ENCODE measurements at places on chromosomes 2 and 18.
A peak's percentile ranks its signal among the peaks of the same experiment; 100 is the strongest.

- DNase-seq, result no peak
Measured at GRCh38 chr2:28334527-28334894, 58.1 kb upstream of the FOSL2 start.

GRCh38 chr2:156765043-156765442 lies 328.9 kb downstream of the GPD2 start:
- no peak for DNase-seq

DNA sequence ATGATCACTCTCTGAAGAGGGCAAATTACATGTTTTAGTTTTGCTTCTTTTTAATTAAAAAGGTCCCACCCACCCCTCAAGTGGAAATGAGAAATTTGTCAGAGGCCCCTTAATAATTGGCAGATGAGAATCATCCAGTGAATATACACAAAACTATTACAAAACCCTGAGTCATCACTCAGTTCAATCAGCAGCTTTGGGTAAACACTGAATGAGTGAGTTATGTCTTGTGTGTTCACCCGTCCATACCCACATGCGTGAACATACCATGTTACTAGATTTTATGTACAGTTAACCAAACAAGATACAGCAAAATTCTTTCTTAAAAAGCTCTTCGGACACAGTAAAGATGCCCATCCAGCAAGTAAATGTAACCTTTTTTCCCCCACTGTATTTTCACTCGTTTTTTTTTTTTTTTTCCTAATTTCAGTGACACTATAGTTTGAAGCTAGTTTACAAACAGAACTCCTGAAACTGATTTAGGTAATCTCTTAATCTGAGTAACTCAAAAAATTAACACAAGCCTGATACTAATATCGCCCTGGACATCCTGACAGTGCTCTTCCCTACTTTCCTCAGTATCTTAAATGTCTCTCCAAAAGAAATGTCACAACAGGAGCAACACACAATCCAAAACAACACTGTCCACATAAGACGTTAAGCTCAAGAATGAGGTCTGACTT lies 1.4 kb downstream of the PSME4 start:
- no peak for DNase-seq

DNA sequence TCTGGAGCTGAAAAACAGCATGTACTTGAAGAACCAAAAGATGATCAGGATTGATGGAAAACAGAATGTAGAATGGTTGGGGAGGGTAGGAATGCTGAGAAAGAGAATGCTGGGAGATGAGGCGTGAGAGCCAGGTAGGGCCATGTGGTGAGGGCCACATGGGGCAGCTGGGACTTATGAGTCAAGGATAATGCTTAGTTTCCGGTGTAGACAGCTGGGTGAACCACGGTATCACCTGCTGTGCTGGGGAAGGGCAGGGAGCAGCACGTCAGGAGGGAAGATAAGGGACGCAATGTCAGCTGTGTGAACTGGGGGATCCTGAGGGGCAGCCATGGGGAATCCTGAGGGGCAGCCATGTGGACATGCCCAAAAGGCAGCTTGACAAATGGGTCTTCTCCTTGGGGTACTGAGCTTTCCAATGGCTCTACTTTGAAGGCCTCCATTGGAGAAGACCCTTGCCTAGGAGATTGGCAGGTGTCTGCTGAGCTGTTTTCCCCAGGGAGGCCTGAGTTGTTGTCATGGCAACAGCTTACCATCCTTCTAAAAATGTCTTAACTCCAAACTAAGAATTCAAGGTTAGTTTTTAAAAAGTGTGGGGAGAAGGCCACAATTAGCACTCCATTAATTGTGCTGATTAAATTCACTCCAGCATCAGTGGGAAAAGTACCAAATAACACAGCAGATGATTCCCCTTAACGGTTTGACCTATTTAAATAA lies 51.1 kb downstream of the MTHFD2 start:
- DNase-seq, result no peak

DNA sequence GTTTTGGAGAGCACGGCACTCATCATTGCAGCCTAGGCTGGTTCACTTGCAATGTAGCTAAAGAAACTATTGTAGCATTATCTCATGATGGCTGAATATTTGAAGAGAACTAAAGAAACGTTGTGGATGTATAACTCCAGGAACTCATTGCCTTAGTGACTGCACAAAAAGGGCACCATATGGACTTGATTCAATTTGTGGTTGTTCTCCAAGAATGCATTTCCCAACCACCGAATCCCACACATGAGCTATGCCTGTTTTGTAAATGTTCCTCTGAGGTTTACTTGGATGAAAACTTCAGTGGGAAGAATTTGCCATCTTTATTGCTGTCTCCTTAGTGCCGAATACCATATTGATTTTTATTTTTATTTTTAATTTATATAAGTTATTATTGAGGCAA lies 43.5 kb downstream of the DOK6 start:
- no peak for DNase-seq

- no peak for DNase-seq
Measured at GRCh38 chr2:108212671-108213070, 27.1 kb upstream of the SULT1C3 start.

DNA sequence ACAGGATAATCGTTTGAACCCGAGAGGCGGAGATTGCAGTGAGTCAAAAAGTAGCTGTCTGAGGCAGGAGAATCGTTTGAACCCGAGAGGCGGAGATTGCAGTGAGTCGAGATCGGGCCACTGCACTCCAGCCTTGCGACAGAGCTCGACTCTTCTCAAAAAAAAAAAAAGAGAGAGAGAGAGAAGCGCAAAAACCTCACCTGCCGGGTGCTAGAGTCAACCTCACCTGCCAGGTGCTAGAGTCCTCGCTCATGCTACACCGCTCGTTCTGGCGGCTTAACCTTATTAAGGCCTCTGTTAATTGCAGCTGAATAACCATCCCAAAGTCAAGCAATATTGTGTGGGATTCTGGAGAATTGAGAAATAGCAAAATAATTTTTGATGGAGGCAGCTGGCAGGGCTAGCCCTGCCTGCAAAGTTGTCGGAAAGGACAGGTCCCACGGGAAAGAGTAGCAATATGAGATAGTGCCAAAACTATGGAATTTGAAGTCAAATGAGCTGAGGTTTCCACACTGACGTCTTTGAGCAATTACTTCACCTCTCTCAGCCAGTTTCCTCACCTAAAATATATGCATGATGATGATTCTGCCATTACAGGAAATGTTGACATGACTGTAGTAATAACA lies 644 bp upstream of the DYM start:
- DNase-seq, result no peak

DNA sequence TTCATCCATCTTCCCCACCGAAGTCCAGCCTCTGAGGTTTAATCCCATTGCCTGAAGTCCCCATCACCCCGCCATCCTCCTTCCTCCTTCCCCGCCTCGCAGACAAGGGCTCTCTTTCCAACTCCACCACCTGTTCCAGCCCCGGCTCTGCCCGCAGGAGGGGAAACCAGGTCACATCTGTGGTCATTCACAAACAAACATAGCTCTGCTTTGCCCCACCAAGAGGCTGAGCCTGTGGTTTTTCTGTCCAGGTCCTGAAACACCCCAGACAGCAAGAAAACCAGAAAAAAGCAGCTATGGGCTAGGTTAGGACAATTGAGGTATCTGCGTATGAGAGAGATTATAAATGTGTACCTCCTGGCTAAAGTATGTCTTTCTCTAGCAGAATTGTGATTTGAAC lies 144.7 kb downstream of the GLI2 start:
- no peak for DNase-seq

- no peak for DNase-seq
Measured at GRCh38 chr2:134522496-134523455, 196.0 kb downstream of the TMEM163 start.

GRCh38 chr2:135947483-135947882 lies 37.9 kb downstream of the DARS1 start:
- no peak for DNase-seq

DNA sequence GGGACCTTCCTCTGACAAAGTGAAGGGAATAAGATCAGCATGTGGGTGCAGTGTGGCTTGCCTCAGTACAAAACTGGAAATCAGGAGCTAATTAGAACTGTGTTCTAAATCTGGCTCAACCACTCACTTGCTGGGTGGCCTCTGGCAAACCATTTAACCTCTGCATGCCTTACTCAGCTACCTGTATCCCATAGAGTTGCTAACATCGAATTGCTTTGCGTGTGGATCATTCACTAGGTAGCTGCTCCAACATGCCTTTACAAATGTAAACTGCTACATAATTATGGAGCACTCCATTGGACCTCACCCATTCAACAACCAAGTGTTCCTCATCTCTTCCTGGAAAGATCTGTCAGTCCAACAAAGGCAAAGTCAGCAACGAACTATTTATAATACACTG lies 19.0 kb downstream of the PLEKHM3 start:
- no peak for DNase-seq

DNA sequence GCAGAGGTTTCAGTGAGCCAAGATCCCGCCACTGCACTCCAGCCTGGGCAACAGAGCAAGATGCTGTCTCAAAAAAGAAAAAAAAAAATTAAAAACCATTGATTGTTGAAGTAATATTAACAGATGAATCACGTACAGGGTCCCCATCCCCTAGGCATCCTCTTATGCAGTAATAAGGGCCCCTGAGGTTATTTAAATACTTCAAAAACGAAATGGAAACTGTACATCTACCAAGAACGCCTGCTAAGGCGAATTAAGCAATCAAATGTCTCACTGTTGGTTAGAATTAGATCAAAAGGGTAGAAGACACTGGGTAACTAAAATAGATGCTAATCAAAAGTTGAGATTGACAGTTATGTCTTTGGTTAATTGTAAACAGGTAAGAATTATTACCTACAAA lies 7.5 kb downstream of the TRABD2A start:
- no peak for DNase-seq

- DNase-seq, result no peak
Measured at GRCh38 chr18:50083708-50084107, 111.2 kb downstream of the MYO5B start.

DNA sequence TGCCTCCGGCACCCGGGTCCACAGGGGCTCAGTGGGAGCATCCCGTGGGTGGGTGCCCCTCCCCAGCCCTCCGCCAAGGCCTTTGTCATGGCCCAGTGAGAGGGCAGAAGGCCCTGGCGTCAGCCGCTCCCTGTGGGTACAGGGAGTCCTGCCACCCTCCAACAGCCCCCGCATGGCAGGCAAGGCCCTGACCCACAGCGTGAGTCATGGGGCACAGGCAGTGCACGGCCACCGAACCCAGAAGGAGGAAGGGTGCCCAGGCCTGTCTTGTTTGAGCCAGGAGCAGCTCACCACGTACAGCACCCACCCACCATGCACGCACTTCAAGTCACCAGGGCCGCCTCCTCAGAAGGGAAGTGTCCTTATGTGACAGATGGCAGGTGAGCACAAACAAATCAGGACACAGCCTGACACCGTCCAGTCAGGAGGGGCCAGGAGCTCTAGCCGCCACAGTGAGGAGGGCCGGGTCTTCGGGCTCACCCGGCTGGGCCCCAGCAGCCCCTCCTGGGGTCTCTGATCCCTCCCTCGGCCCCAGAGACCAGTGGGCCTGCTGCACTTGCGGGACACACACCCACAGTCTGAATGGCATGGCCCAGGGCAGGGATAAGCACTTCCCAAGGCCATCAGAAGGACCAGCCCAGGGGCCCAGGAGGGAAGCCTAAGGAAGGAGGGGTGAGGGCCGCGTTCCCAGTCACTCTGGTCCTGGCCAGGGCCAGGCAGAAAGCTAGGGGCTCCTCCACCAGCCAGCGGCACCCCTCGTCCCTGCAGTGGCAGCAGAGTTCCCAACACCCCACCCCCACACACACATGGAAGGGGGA lies 25.8 kb downstream of the BIN1 start:
- DNase-seq, result peak; percentile 33

GRCh38 chr18:11864471-11864870 lies 13.3 kb downstream of the CHMP1B start:
- DNase-seq, result no peak

GRCh38 chr2:51516667-51517066 lies 484.7 kb upstream of the NRXN1 start:
- no peak for DNase-seq

GRCh38 chr2:173822889-173823542 lies 142.2 kb downstream of the SP3 start:
- DNase-seq, result no peak

GRCh38 chr2:20608666-20609348 lies 42.1 kb downstream of the HS1BP3 start:
- DNase-seq, result no peak

DNA sequence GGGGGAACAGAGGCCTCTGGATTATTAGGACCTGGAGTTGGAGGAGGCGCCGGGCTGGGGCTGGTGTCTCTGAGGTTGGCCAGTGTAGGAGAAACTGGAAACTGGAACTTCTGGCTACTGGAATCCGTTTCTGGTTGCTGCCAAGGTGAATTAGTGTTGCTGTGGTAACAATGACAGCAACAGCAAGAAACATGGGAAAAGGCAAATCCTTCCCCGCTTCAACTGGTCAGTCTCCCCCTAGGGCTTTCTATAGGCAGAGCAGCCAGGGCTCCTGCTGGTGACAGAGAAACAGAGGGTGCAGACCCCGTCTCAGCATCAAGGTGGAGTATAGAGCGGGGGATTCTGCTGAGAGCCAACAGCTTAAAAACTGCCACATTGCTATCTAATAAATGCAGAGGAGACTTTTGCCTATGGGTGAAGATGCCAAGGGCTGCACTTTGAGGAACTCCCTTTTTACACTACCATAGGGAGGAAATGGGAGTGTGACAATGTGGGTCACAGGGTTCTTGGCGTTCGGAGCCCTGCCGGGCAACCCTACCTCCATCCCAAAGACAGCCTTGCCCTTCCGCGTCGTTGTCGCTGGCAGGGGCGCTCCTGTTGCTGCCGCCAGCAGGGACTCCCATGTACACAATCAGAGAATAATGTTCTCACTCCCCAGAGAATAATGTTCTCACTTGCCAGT lies 81.4 kb upstream of the CABLES1 start:
- no peak for DNase-seq

- DNase-seq, result no peak
Measured at GRCh38 chr2:6008186-6008585, 316.0 kb downstream of the SOX11 start.

DNA sequence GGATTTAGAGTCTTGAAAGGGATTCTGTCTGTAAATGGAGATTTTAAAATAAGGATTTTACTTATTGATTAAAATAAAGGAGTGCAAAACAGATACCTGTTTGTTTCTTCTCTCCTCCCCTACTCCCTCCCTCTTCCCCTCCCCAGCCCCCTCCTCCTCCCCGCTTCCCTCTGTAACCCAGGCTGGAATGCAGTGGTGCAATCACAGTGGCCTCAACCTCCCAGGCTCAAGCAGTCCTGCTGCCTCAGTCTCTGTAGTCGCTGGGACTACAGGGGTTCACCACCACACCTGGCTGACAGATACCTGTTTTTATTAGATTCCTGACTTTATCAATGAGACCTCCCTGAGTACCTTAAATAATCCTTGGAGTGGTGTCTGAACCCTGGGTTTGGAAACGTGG lies 57.1 kb downstream of the OXER1 start:
- no peak for DNase-seq

- no peak for DNase-seq
Measured at GRCh38 chr2:147198651-147199171, 646.1 kb upstream of the ACVR2A start.

- DNase-seq, result no peak
Measured at GRCh38 chr2:215611609-215612386, 175.9 kb upstream of the FN1 start.

DNA sequence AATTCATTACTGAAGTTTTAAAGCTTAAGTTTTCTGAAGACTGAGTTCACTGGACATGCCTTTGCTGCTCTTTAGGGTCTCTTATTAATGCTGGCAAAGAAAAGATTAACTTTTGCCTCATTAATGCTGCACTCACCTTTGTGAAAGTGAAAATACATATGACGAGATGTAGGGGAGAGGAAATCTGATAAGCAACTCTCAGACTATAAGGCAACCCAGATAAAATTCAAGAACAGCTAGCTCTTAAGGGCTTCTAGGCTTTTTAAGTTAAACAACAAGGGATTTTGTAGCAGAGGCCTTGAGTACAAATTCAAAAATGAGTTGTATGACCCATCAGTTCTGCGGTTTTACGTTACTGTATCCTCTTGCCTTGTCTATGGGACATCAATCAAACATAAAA lies 143.7 kb downstream of the USP34 start:
- DNase-seq, result no peak

Data from activated CD4-positive, alpha-beta T cell treated with anti-CD3 and anti-CD28 coated beads, Interleukin-2, amount 50 U/mL, for 24 hours (primary cell).